ENCODE measurements at places on chromosomes 16 and 17.

- DNase-seq: no peak
Measured at GRCh38 chr17:49637050-49637449, 40.8 kb downstream of the SPOP start.

DNA sequence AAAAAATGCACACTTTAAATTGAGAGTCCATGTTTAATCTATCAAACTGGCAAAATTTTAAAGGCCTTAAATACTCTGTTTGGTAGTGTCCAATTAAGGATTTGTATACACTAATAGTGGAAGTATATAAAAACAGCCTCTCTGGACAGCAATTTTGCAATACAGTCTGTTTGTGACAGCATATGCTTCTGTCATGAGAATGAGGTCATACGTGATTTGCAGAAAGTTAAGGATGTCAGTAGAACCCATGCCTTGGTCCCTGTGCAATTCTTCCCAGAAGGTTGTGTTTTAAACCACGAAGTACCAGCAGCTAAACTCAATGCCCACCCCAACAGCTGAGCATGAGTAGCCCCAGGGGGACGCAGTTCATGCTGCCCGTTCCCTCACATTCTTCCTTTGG, 78.4 kb downstream of the AIPL1 start:
- DNase-seq: no peak

DNA sequence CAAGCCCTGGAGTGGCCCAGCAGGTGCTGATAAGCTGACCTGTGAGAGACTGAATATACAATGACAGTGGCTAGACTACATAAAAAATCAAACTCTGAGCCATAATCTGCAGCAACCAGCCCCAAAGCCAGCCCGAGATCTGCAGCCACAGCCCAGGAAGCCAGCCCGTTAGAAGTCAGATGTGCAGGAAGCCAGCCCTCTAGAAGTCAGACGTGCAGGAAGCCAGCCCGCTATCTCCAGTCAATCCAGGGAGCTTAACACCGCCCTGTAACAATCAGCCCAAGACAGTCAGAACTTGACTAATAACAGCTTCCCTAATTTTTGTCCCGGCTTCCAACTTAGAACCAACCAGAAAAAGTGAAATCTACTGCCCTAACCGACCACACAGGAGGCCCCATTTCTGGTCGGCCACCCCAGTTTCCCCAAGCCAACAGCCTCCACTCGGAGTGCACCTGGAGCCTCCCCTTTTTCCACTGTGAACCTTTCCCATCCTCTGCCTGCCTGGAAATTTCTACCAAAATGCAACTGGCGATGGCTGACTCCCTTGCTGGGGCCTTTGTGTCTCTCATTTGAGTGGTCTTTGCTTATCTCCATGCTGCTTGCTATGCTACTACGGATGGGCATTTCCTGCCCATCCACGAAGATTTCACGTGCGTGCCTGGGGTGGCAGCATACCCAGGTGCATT, 769.3 kb downstream of the KCNJ18 start:
- DNase-seq: no peak

- DNase-seq: no peak
Measured at GRCh38 chr16:66678337-66678736, 18.2 kb downstream of the CMTM4 start.

GRCh38 chr17:79086609-79087427, 12.2 kb downstream of the ENGASE start:
- no peak for DNase-seq

- no peak for DNase-seq
Measured at GRCh38 chr16:17723531-17724134, 252.9 kb upstream of the XYLT1 start.

DNA sequence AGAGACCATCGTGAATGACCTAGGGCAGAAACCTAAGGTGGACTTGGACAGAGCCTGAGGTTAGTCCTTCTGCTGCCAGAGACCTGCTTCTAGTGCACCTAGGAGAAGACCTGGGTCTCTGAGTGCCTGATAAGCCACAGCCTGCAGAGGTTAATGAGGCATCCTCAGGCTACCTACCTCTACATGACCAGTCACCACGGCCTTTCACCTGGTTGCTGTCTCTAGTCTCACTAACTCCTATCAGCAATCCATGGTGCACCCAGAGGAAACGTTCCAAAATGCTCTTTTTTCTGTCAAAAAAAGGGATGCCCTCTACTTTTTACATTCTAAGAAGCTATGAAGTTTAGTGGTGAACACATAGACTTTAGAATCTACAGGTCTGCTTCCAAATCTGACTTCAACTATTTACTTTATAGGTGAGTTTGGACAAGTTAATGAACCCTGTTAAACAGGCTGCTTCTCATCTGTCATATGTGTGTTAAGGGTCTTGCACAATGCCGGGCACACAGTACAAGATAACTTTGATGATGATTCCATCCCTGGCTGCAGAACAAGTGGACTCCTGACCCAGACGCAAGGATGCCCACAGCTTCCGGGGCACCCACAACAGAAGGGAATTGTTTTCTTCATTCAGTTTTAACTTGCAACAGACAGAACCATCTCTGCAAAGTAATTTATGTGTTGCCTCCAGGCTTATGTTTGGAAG, 469.9 kb upstream of the CDH5 start:
- no peak for DNase-seq
